HFFc6 (cell line): ENCODE measurements at places on chromosomes 7 and 10. TPM values are rescaled to one million over a fixed set of nuclear protein-coding genes. Genes with fewer than 3 reads are reported as not detected.

MLXIPL gene
- total RNA-seq = not detected in 3 replicates

MUC12 gene
- 0.91 to 1.6 TPM (median 1.4 TPM) in 3 replicates for total RNA-seq

VGF gene
- total RNA-seq = 0.37 to 0.48 TPM (median 0.40 TPM) in 3 replicates

SFTPA1 gene
- not detected in 3 replicates for total RNA-seq

TRPV5 gene
- total RNA-seq = not detected in 2 replicates

PALD1 gene
- total RNA-seq = not detected in 3 replicates

DNA sequence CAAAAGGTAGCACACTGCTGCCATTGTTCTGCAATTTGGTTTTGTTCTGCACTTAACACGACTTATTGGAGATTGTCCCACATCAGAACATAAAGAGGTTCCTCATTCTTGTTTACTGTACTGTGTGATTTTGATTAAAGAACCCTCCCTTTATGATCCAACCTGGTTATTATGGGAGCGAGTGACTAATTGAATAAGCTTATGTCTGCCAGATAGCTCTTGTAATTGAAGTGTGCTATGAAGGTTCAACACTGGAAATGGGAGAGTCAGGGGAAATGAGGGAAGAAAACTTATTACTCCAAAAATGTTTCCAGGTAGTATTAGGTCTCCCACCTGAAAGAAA lies 33.9 kb downstream of the CASP7 start:
- DNase-seq = no peak

- DNase-seq = no peak
Measured at GRCh38 chr7:46568420-46569132, 647.5 kb upstream of the IGFBP3 start.

- DNase-seq = no peak
Measured at GRCh38 chr10:80051993-80052392, 26.5 kb upstream of the TMEM254 start.

GRCh38 chr10:103871006-103871405 lies 15.6 kb upstream of the SH3PXD2A start:
- DNase-seq = no peak

- no peak for DNase-seq
Measured at GRCh38 chr10:7168414-7168813, 242.4 kb downstream of the SFMBT2 start.

GRCh38 chr7:25759286-25759685 lies 392.7 kb upstream of the NFE2L3 start:
- no peak for DNase-seq

- DNase-seq = no peak
Measured at GRCh38 chr7:138625849-138626230, 75.3 kb downstream of the SVOPL start.
